ENCODE measurements at places on chromosomes 6 and 20.

GRCh38 chr6:127342296-127342945 lies 988 bp downstream of the ECHDC1 start:
- no peak for DNase-seq

- no peak for DNase-seq
Measured at GRCh38 chr6:41335296-41335695, at the start of gene NCR2. Gene NCR2, plus strand, starts transcription at chr6:41335608. Its CDS starts 269 bp downstream, at chr6:41335877.

GRCh38 chr6:40986921-40987819 lies 51.9 kb downstream of the UNC5CL start:
- DNase-seq = no peak

GRCh38 chr6:158640519-158640918 lies 4.0 kb downstream of the DYNLT1 start:
- DNase-seq = no peak

GRCh38 chr6:18707714-18708439 lies 320.7 kb downstream of the RNF144B start:
- DNase-seq = no peak

DNA sequence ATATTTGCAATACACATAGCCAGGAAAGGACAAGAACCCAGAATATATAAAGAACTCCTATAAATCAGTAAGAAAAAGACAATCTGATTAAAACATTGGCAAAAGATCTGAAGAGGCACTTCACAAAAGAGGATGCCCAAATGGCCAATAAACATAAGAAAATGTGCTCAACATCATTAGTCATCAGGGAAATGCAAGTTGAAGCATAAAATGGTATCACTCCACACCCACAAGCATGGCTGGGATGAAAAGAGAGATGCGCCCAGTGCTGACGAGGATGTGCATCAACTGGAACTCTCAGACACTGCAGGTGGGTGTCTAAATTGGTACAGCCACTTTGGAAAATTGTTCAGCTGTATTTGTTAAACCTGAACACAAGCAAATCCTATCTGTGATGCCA lies 42.4 kb upstream of the MLN start:
- no peak for DNase-seq

DNA sequence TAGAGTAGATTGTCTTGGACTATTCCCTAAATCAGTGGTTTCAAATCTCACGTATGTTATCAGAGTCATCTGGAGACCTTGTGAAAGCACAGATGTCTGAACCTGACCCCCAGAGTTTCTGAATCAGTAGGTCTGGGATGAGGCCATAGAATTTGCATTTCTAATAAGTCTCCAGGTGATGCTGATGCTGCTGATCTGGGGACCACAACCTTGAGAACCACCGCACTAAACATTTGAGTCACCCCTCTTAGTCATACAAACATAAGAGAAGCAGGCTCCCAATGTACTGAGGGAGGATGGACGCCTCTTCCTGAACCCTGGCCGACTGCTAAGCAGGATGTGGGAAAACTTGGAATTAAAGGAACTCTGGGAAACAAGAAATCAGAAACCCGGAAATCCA lies 187.8 kb upstream of the PRDM1 start:
- DNase-seq = no peak

DNA sequence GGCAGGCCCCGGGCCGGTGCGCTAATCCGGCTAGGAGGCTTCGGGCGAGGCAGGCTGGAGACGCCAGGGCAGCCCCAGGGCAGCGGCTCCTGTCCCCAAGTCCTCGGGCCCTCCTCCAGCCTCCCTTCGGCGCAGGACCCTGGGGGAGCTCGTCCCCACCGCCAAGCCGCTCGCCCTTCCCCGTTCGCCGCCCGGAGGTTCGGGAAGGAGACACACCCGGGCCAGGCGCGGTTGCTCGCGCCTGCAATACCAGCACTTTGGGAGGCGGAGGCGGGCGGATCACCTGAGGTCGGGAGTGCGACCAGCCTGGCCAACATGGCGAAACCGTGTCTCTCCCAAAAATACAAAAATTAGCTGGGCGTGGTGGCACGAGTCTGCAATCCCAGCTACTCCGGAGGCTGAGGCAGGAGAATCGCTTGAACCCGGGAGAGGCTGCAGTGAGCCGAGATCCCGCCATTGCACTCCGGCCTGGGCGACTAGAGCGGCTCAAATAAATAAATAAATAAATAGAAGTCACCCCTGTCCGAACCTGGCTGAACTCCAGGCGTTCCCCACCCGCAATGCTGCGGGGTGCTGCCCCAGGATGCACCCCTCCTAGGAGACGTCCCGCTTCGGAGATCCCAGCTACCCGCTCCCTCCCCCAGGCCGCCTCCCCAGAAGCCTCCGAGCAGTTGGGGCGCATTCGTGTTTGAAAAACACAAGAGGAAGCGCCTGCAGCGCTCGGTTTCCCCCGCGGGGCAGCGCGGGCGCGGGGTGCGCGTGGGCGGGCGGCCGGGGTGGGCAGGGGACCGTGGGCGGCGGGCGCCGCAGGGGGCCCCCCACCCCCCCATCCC lies 27.5 kb downstream of the SERPINB9 start:
- peak; percentile 43 for DNase-seq

DNA sequence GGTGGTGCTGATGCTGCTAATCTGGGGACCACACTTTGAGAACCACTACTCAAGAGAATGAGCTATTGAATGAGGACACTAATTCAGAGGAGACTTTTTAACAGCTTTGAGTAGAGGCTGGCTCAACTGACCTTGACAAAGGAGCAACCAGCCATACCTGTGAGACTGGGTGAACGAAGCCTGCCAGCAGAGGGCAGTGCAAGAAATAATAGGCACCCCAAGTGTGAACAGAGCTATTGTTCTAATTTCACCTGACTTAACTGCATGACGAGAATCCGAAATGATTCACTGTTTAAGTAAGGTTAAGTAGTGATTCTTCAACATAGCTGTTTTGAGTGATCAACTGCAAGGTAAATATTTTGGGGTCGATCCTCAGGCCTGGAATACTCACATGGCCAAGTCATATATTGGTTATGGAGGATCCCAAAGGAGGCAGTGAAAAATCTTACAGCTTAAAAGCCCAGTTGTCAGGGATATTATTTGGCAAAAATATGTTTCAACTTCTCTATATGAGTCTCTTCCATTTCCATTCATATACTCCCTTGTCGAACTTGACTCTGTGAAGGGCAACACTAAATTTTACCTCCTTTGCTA lies 550.5 kb upstream of the MARCKS start:
- DNase-seq = no peak

GRCh38 chr6:40894962-40895799 lies 143.8 kb downstream of the UNC5CL start:
- no peak for DNase-seq

- no peak for DNase-seq
Measured at GRCh38 chr20:62433658-62434497, 6.5 kb upstream of the RBBP8NL start.

DNA sequence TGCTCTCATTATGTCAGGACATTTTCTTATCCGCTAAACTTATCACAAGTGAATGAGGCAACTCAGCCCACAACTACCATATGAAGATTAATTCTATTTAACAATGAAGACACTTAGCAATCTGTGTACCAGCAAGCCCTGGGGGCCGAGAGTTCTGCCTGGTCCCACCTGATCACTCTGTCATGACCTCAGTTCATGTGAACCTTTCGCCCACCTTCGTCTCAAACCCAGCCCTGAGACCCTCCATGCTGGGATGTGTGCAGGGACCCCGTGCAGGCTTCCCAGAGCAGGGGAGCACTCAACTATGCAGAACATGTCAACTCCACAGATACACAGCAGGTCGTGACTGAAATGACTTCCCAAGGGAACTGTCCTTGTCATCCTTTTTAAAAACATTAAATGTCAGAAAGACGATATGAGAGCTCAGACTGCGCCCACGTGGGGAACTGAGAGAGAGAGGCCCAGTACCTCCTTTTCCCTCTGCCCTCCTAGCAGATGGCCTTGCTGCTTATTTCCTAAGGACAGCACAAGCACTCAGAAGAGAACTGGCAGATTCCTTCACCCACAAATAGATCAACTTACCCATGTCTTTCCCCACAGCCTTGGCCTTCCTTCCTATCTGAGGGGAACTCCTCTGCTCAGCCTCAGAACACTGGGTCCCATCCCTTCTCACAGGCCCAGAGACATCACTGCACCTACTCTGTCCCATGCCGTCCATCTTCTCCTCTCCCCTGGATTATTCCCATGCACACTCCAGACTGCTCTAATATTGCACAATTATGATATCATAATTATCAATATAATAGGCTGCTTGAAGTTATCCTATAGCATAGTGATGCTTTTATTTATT lies 11.5 kb downstream of the ABHD12 start:
- DNase-seq = no peak

- DNase-seq = no peak
Measured at GRCh38 chr20:12775041-12775440, 233.7 kb upstream of the SPTLC3 start.

DNA sequence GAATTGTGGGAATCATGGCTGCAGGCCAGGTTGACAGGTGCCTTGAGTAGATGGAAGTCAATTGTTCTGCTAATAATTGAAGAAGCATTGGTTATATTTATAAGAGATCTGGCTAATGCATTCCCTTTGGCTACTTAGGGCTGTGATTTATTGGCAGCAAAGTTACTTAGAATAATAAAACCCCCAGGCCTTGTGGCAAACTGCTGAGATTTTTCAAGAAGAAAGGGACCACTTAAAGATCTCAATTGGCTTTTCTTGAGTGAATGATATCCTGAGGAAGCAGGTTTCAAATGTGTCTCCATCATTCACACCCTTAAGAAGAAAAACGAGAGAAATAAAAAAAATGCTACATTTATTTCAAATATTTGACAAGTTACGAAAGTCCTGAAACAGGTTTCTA lies 27.4 kb downstream of the DDO start:
- no peak for DNase-seq

GRCh38 chr6:47162231-47162630 lies 120.1 kb upstream of the ADGRF1 start:
- DNase-seq = no peak

DNA sequence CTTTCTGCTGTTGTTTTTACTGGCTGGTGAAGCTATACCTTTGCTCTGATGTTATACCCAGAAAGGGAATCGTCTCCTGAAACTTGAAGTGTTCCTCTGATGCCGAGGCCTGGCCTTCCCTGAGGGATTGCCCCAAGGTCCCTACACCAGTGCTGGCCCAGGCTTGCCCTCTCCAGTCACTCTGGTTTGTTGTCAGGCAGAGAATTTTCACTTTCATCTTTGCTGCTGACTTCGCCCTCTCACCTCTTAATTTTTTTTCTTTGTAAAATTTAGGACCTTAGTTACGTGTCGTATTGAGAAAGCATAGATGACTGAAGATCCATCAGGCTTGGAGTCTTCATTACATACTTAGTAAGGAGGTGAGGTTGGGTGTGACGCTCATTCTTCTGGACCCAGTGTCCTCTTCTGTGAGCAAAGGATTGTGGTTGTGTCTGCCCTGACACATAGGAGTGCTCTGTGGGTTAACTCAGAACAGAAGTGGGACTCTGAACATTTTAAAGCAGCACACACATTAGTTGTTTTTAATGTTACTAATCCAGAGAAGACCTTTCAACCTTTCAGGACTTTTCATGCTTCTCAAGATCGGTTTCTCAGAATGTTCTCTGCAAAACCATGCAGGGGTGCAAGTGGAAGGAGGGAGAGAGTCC lies 45.4 kb downstream of the TULP4 start:
- no peak for DNase-seq

DNA sequence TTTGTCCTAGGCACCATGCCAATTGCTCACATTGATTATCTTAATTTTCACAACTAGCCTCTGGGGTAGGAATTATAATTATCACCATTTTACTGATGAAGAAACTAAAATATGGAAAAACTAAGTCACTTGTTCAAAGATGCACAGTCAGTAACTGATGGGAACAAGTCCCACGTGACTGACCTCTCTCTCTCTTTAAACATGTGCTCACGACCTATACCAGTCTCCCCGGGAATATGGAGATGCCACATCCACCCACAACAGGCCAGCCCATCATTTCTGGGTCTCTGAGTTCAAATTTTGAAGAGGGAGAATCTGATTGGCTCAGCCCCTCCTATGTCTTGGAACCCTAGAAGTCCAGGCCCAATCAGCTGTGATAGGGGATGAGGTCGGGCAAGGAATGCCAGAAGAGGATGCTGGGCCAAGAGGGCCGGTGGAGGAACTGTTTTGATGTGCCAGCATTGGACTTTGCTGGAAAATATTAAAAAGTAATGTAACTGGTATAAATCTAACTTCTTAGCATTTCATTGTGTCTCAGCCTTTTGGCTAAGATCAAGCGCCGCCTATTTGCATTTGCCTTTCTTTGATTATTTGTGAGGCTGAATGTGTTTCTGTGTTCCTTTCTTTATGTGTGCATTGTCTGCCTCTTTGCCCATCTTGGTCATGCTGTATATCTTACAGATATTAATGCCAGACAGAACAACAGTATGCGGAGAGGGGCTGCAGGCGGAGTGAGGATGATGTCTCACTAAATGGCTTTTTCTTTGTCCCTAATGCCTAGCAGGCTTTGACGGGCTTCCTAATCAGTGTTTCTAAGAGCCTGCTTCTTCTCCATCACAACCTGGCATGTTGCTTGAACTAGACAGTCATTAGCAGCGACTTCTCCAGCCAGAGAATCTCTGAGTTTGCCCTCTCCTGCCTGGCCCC lies 126.6 kb downstream of the VEGFA start:
- DNase-seq = no peak

DNA sequence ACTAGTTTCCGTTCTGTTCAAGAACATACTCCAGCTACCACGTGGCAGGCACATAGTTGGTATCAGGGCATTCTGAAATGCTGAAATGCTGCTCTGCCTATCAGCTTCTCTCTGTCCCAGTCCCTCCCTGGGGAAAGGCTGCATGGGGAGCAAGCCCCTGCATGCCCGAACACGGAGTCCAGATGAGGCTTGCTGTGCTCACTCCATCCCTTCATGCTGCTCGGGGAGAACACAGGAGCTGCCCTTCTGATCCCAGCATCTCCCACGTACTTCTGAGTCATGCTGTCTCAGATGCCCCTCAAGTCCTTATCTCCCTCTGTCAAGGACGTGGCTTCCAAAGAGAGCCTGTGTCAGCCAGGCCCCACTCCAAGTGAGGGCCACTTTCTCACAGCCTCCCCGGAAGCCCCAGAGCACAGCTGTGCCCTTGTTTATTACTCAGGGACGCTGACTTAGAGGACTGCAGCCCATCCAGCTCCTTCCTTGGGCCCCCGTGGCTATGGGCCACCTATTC lies 29.4 kb downstream of the THBS2 start:
- DNase-seq = no peak

GRCh38 chr6:111941686-111942330 lies 68.6 kb upstream of the FYN start:
- DNase-seq = no peak

GRCh38 chr6:51184046-51184445 lies 365.4 kb downstream of the TFAP2B start:
- no peak for DNase-seq

DNA sequence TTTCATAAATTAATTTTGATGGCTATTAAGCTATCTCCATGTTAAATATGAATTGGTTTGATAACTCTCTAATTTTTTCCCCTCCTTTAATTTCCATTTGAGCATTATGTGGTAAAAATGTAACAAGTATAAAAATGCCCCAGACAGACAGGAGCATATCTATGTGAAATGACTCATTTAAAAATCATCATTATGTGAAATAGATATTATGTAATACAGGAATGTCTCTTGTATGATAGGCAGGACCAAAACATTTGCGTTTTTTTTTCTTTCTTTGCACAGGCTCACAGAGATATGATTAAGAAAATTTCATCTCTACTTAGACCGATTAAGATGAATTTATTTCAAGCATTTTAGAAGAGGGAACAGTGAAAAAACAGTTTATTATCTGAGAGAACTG lies 95.8 kb downstream of the AKAP7 start:
- no peak for DNase-seq

Measured in T-helper 1 cell (primary cell).